ENCODE measurements at places on chromosomes 3 and 15.

DNA sequence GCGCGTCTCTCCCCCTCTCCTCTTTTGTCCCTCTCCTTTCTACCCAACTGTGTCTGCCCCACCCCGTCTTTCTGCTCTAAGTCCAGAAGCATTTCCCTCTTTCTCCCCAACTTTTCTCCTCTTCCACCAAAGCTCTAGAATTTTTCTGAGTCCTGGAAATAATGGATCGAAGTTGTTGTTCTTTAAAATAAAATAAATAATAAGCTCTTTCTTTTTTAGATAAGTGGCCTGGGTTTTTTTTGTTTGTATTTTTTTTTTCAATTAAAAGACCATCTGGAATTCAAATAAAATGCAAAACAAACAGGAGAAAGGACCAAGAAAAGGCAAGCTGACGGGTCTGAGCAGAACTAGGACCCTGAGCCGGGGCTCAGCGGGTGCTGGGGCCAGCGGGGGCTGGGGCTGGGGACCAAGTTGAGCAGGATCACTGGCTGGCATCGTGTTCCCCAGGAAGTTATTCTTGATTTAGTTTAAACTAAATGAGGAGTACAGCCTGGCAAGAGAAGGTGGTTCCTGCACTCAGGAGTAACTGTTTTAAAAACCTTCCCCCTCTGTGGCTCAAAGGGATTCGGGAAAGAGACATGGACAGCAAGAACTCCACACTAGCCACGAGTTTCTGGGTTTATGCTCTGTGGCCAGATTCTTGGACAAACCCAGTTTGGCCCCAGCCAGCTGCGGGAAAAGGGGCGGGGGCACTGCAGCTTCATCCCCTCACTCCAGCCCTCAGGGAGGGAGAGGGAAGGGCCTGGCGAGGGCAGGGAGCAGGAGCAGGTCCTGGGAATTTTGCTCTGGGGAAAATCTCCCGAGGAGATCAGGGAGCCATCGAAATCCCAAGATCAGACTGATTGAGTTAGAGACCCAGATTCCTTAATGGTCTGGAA, 8.4 kb downstream of the GATA2 start:
- no peak for DNase-seq

GRCh38 chr15:90479656-90480055, 50.1 kb upstream of the CRTC3 start:
- no peak for DNase-seq

- no peak for DNase-seq
Observed at GRCh38 chr3:127770671-127771355, 51.5 kb downstream of the MGLL start.

DNA sequence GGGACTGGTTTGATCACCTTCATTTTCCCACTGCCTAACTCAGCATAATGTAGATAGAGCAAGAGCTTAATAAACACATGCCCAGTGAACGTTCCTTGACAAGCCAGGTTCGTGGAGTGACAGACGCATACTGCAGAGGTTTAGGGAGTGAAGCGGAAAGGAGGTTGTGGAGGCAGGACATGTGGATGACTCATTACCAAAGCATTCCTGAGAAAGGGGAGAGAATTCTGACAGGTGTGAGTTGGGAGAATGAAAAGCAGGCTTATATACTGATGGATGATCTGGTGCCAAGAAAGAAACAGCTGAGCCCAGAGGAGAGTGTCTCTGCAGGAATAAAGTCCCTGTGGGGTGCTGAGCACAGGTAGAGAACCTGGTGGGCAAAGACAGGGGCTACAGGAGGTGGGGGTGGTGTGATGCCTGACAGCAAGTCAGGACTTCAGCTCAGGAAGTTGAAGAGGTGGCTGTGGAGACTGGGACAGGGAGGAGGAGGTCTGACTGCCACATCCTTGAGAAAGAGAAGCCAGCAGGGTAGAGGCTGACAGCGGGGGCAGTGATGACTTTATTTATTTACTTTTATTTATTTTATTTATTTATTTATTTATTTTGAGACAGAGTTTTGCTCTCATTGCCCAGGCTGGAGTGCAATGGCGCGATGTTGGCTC, 2.4 kb upstream of the RPL29 start:
- DNase-seq, result no peak

DNA sequence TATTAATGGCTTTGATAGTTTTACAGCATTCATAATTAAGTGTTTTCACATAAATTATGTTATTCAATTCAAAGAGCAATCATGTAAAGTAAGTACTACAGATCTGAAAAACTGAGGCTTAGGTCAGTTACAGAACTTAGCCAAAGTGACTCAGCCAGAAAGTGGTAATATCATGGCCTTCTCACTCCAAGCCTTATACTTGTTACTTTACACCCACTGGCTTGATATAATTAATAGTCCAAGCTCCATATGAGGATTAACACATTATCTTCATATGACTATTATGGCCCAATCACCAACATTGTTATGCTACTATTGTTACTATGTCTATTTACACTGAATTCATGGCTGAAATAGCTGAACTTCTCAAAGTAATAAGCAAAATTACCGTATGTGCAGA, 50.7 kb downstream of the TIGIT start:
- no peak for DNase-seq
